NCI-H2081 (cell line): ENCODE measurements at places on chromosomes 1 and 21.

- no peak for DNase-seq
These were observed 68.1 kb downstream of the VWA5B1 start for GRCh38 chr1:20358761-20359263.

GRCh38 chr21:31173881-31174555, 135.7 kb upstream of the KRTAP19-8 start:
- DNase-seq, result no peak

GRCh38 chr1:29632806-29633615, 396.7 kb downstream of the PTPRU start:
- DNase-seq, result no peak

DNA sequence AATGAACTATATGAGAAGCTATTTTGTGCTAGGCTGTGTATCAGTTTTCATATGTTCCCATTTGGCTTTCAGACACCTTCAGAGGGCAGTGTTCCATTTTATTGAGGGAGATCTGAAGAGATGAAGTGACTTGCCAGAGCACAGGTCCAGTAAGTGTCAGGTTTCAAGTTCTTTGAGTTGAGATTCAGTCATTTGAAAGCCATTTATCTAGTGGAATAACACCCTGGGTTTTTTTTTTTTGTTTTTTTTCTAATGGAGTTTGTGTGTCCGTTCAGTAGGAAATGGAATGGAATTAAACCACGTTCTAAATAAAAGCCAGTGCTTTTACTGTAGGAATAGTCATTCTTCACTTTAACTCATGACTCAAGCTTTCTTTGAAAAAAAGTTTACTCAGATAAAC, 652.9 kb upstream of the USP24 start:
- DNase-seq, result no peak

DNA sequence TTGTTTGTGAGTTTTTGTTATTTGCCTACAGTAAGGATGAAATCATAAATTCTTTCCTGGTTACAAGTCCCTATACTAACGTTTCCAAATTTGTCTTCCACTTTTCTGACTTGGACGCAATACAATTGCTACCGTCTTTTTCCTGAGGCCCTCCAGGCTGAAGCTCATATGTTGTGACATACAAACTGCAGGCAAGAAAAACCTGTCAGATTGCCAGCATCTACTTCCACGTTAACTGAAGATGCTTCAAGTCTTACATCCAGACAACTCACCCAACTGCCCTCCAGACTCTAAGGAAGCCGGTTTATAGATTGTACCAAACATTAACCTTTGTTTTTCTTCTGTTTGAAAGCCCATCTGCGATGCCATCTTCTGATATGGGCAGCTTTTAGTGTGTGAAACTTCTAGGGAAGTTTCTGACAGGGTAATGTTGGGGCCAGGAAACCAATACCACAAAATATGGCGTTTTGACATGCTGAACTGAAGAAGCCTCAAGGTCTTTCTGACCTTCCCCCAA, 21.4 kb upstream of the RNF11 start:
- no peak for DNase-seq

GRCh38 chr1:39117899-39118450, 86.5 kb upstream of the MACF1 start:
- DNase-seq, result no peak

DNA sequence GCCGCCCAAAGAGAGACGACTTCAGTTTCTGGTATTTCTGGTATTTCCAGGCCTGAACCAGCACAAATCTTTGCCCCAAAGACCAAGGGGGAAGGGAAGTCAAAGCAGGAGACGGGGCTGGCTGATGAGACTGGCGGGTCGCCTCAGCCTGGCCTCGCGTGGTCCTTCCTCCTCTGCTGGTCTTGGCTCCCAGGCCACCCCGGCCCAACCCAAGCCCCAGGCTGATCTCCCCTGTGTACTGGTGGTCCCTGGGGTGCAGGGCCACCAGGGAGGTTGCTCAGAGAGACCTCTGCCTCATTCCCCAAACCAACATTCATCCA, 19.9 kb downstream of the WNT4 start:
- no peak for DNase-seq

- peak; percentile 48 for DNase-seq
These were observed 151.4 kb upstream of the C1orf105 start for GRCh38 chr1:172269084-172269483.

GRCh38 chr1:83970114-83970513, 28.8 kb downstream of the TTLL7 start:
- peak; percentile 21 for DNase-seq

GRCh38 chr1:157994704-157995582, 1.5 kb downstream of the KIRREL1 start:
- DNase-seq, result no peak

- DNase-seq, result no peak
These were observed 68.7 kb upstream of the C1orf105 start for GRCh38 chr1:172351754-172352161.

DNA sequence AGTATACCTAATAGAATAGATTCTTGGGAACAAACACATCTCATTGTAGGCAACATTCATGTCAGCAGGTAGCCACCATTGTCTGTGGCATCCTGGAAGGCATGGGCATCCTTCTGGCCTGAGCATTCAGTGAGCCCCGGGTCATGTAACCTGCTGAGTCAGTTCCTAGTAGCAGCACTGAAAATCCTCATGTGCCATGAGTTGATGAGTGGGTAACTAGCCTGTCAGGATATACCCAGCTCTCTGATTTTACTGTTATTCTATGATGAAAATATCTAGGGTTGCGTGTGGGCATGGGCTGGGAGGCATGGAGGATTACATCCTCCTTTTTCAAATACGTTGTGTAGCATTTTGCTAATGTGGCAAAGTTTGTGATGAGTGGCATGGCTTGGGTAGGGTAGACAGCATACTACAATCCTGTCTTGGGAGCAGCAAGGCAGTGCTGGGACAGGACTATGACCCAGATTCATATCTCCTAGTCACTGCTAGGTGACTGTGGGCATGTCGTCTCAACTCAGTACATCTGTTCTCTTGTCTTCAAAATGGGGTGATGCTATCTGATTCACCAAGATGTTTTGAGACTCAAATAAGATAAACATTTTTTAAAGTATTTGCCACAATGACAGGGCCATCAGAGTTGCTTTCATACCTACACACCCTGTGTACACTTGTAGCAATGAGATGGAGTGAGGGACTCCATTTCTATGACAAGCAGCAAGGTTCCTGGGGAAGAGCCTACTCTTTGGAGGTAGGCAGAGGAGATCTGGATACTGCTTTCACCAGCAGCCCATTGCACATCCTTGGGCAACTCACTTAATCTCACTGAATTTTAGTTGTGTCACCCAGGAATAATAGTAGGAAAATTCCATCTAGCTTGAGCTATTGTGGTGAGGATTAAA, 62.5 kb downstream of the CD58 start:
- DNase-seq, result no peak

DNA sequence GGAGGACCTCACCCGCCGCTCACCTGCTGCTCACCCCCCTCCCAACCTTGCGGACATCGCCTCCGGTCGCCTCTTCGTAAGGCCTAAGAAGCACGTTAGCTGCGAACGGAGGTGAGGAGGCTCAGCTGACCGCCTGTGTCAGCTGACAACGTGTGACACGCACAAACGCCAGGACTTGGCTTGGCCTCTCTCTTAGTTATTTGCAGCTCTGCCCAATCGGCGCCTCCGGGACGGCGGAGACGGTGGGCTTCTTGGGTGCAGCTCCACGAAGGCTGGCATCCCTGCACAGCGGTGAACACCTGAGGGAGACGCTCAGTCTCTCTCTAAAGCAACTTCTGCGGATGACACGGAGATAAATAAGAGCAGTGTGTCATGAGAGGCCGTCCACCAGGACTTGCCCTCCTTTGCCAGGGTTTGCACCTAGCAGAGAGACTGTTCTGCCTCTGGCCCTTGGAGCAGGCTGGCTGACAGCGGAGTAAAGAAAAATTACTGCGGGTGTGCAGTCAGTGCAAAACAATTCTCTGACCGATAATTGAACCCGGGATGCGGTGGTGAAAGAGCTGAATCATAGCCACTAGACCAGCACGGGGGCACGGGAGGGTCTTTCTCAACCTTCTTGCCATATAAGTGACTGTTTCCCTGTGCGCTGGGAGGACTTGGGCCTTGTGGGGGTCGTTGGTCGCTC, 318.9 kb downstream of the FAM72C start:
- DNase-seq, result no peak

GRCh38 chr1:14788080-14788479, 189.6 kb downstream of the KAZN start:
- DNase-seq, result no peak

- DNase-seq, result no peak
These were observed 20.9 kb upstream of the NCMAP start for GRCh38 chr1:24535021-24535424.

DNA sequence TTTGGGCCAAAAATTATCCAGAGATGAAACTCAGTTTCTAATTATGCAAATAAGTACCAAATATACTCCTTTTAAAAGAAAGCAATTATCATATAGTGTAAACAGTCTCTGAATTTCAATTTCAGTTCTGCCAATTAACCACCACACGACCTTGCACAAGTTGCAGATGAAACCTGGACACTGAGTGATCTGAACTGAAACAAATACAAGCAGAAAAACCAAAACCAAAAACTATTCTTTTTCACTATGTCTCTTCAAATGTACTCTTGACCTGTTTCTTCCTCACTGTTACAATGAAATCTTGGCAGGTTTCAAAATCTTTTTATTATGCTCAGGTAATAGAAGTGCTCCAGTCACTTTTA, 79.2 kb downstream of the TYW3 start:
- no peak for DNase-seq

- DNase-seq, result no peak
These were observed 14.2 kb downstream of the UTS2 start for GRCh38 chr1:7838714-7839113.

DNA sequence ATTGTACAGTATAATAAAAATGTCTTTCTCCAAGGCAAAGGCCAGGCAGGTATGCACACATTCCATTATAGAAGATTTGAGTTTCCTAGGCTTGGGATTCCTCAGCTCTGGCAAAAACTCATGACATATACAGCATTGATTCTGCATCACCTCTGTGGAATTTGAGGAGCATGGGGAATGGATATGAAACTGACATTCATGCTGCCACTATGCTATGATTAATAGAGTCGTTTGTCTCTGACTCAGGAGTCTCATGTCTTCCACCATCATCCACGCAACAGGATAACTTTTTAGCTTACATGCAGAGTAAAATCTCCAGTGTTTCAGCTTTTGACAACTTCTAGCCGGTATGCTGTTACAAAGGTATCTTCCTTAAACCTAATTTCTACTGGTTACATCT, 49.8 kb upstream of the ADORA3 start:
- DNase-seq, result no peak

GRCh38 chr1:5571861-5572401, 420.3 kb downstream of the NPHP4 start:
- no peak for DNase-seq

- no peak for DNase-seq
These were observed 26.7 kb downstream of the SNX7 start for GRCh38 chr1:98688110-98688739.

GRCh38 chr1:214670098-214670497, 67.1 kb downstream of the CENPF start:
- no peak for DNase-seq

DNA sequence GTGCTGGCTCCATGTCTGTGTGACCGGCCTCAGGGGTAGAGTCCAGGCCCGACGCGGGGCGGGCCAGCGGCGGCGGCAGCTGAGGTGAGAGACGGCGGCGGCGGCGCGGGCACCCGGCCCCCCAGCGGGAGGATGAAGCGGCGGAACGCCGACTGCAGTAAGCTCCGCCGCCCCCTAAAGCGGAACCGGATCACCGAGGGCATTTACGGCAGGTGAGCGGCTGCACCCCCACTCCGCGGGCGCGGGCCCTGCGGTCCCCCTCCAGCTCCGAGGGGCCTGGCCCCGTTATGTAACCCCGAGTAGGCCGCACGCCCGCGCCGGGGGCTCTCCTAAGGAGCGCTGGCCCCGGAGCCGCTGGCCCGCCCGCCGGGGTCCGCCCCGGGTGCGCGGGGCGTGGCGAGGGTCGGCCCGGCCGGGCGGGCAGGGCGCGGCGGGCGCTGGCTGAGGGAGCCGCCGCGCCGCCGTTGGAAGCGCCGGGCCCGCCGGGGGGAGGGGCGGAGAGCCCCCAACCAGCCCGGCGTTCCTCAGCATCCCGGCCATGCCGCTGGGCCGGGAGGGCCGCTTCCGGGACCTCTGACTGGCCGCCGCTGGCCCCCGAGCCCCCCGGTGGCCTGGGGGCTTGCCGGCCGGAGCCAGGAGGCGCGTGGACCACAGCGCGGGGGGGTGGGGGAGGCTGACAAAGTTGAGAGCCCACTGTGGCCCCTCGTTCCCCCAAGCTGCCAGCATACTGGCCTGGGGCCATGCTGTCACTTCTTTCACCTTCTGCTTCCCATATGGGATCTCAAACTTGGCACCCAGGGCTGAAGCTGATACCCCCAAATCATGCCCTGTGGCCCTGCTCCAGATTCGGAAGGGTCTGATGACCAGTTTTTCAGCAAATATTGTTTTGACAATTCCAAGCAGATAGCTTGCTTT, 527 bp downstream of the MACO1 start:
- no peak for DNase-seq

- no peak for DNase-seq
These were observed 45.7 kb downstream of the APP start for GRCh38 chr21:26124896-26125295.

- no peak for DNase-seq
These were observed 22.1 kb downstream of the PAX7 start for GRCh38 chr1:18652791-18653190.

DNA sequence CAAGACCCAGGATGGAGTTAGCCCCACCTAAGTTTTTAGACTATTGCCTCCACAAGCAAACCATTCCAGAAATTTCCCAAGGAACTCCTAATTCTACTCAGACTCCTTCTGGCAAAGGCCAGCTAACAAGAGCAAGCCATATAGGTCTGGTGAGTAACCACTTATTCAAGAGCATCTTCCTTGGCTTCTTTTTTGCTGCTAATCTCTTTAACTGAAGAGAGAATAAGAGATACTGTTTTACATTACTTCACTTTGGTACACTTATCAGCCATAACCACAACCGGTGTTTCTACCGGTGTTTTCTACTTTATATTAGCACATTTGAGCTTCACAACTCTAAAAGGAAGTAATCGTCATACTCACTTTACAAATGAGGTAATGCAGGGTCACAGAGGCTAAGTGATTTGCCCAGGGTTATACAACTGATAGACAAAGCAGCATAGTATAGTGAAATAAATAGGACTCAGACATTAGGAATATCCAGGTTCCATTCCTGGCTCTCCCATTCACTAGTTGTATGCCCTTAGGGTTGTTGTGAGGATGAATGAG, 1.7 kb upstream of the EPS15 start:
- DNase-seq, result no peak

GRCh38 chr1:171803045-171803444, 21.6 kb downstream of the METTL13 start:
- DNase-seq, result no peak

- DNase-seq, result no peak
These were observed 75.3 kb downstream of the HLCS start for GRCh38 chr21:36891121-36891520.

GRCh38 chr1:86259390-86259789, 102.8 kb upstream of the COL24A1 start:
- no peak for DNase-seq

DNA sequence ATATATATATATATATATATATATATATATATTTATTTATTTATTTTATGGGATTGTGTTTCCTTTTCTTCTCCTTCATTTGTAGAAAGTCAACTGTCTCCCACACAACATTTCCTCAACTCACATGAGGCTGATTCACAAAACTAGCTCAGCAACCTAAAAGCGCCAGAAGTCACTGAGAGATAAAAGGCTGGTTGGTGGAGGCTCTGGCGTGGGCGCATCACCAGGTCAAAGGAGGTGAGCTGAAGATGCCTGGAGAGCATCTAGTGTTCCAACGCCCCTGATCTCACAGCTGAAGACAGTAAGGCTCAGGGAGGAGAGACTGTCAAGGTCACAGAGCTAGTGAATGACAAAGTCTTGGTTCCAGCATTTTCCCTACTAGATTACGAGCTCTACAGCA, 78.0 kb downstream of the HLCS start:
- no peak for DNase-seq
